RPMI7951 (cell line): ENCODE measurements at places on chromosomes 13 and 19. TPM values are rescaled to one million over a fixed set of nuclear protein-coding genes. Genes with fewer than 3 reads are reported as not detected.

DNA sequence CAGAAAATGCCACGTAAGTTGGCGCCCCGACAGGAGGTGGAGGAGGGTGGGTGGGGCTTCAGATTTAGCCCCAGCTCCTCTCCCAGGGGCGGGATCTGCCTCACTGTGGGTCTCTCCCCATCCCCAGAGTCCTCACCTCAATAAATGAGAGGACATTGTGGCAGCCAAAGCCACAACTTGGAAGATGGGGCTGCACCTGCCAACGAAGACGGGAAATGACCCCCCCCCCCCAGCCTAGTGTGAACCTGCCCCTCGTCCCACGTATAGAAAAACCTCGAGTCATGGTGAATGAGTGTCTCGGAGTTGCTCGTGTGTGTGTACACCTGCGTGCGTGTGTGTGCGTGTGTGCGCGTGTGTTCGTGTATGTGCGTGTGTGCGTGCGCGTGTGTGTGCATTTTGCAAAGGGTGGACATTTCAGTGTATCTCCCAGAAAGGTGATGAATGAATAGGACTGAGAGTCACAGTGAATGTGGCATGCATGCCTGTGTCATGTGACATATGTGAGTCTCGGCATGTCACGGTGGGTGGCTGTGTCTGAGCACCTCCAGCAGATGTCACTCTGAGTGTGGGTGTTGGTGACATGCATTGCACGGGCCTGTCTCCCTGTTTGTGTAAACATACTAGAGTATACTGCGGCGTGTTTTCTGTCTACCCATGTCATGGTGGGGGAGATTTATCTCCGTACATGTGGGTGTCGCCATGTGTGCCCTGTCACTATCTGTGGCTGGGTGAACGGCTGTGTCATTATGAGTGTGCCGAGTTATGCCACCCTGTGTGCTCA, 1.5 kb upstream of the TRAPPC5 start:
- DNase-seq, result peak; percentile 18

Gene KIR3DL1
- total RNA-seq, result not detected in 2 replicates

DNA sequence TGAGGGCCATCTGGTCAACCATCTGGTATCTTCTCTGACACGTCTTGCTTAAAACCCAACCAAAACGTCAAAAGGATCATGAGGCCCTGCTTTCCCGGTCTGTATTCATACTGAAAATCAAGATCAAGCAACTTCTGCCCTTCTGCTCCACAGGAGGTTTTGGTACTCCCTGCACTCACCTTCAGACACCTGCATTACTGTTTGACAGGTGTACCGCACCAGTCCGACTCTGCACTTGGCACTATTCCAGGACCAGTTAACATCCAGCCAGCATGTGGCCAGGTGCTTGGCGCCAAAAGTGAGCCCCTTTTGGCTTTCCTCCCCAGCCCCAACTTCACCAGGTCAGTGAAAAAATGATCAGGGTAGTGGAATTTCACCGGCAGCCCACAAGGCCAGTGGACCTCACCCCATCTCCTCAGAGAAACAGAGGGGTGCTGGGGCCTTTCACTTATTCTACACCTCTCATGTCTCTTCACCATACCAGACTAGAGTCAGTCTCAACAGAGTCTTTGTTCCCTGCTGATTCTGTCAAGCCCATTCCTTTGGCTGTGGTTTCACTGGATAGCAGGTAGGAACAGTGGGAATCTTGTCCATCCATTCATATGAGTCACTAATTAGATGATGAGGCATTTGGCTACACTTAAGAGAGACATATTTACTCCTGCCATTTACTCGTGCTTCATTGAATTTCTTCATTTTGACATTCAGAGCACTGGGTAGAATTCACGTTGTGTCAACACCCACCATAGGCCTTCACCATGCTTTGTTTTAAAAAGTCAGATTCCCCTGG, 85.3 kb downstream of the ZNF726 start:
- DNase-seq, result peak; percentile 31

Gene FFAR3
- not detected in 2 replicates for total RNA-seq

Gene CGB3
- total RNA-seq, result not detected in 2 replicates

Gene IQCN
- total RNA-seq, result 0.29 and 0.36 TPM in 2 replicates

- no peak for DNase-seq
Measured at GRCh38 chr19:44607917-44608316, 5.4 kb upstream of the IGSF23 start.

- no peak for DNase-seq
Measured at GRCh38 chr13:40597735-40598365, 68.6 kb downstream of the FOXO1 start.

- no peak for DNase-seq
Measured at GRCh38 chr13:82088781-82089180, 1747.9 kb upstream of the SPRY2 start.

GRCh38 chr13:111555268-111555808, 234.9 kb downstream of the TEX29 start:
- DNase-seq, result no peak

- no peak for DNase-seq
Measured at GRCh38 chr19:10566658-10567410, 1.0 kb upstream of the KRI1 start.

- DNase-seq, result no peak
Measured at GRCh38 chr19:34904664-34905527, 21.8 kb upstream of the ZNF30 start.

- DNase-seq, result peak; percentile 32
Measured at GRCh38 chr19:58261968-58262921, 16.5 kb upstream of the ZNF8 start.

DNA sequence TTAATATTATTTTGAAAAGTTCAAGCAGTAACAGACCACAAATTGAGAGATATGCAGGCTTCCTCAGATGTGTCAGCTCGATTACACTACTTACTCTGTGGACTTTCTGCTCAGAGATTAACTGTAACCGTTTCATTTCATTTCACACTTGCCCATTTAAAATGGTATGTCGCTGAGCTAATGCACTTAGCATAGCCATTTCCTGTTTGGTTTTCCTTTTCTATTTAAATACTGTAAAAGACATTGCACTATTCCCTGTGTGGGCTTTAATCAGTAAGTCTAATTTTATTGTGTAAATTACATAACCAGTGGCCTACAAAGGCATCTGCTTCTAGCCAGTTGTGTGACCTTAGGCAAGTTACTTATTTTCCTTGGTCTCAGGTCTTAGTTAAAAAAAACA, 237.6 kb downstream of the LACC1 start:
- peak; percentile 7 for DNase-seq

- DNase-seq, result no peak
Measured at GRCh38 chr19:8210421-8211101, 1.4 kb downstream of the CERS4 start.

Gene URAD
- not detected in 2 replicates for total RNA-seq

GRCh38 chr19:47768604-47769003, 9.9 kb upstream of the SELENOW start:
- DNase-seq, result no peak

DNA sequence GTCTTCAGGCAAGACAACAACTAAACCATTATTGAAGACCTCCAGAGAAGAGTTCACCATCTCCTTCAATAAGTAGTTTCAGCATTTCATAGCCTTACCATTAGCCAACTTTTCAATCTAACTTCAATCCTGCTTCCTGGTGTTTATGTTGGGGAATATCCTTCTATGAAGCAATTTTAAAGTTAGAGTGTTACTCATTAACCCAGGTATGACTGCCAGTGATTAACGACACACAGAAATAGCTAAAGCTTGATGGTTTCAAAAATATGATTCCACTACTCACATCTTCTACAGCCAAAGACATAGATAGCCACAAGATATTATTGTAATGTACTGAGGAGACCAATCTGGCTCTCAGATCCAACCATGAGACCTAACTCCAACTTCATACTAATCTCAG, 403.2 kb downstream of the EFNB2 start:
- no peak for DNase-seq

GRCh38 chr13:66887088-66887487, 343.0 kb downstream of the PCDH9 start:
- DNase-seq, result no peak

DNA sequence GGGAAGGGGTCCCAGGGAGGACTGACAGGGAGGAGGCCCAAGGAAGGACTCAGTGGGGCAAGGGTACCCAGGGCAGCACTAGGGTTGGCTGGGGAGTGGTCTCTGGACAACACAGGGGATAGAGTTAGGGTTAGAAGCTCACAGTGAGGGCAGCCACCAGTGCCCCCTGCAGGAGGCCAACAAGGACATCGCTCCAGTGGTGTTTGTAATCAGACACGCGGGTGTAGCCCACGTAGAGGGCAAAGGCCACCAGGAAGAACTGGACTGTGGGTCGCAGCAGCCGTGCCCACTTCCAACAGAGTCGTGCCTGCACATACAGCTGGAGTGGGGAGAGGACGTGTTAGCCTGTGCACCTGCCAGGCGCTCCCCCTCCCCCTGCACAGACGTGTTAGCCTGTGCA, 9.2 kb downstream of the PLPP2 start:
- no peak for DNase-seq

DNA sequence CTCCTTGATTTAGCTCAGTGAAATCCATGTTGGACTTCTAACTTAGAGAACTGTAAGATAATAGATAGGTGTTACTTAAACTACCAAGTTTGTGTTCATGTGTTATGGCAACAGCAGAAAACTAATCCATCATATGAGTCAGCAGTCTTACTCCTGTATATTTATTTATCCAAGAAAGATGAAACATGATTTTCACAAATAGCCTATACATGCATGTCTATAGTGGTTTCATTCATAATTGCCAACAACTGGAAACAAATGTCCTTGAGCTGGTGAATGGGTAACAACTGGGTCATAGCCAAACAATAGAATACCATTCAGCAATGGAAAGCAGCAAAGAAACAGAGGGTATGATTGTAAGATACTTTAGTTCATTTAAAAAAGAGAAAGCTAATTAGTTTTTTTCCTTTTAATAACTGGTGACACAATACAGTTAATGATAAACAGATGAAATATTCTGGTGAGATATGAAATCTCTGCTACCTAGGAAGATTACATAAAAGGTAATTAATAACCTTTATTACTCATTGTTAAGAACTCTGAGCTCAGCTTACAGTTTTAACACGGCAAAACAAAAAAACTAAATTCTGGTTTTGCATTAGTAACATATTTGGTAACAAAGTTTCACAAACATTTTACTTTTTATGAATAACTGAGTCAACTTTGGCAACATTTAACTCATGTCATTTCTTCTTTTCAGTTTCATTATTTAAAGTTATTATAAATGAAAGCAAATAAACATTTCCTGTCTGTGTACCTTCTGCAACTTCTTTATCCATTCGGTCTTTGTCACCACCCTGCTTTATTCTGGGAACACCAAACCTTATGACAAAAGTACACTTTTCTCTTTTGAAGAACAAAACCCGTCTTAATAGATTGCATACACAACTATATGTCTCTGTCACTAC, 181.3 kb downstream of the LIG4 start:
- DNase-seq, result no peak

DNA sequence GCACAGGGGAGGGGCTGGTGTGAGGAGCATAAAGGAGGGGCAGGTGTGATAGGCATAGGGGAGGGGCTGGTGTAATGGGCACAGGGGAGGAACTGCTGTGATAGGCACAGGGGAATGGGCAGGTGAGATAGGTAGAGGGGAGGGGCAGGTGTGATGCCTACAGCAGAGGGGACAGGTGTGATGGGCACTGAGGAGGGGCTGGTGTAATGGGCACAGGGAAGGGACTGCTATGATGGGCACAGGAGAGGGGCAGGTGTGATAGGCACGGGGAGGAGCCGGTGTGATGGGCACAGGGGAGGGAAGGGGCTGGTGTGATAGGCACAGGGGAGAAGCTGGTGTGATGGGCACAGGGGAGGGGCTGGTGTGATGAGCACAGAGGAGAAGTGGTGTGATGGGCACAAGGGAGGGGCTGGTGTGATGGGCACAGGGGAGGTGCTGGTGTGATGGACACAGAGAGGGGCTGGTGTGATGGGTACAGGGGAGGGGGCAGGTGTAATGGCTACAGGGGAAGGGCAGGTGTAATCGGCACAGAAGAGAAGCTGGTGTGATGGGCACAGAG, 39.5 kb upstream of the POP4 start:
- DNase-seq, result no peak

DNA sequence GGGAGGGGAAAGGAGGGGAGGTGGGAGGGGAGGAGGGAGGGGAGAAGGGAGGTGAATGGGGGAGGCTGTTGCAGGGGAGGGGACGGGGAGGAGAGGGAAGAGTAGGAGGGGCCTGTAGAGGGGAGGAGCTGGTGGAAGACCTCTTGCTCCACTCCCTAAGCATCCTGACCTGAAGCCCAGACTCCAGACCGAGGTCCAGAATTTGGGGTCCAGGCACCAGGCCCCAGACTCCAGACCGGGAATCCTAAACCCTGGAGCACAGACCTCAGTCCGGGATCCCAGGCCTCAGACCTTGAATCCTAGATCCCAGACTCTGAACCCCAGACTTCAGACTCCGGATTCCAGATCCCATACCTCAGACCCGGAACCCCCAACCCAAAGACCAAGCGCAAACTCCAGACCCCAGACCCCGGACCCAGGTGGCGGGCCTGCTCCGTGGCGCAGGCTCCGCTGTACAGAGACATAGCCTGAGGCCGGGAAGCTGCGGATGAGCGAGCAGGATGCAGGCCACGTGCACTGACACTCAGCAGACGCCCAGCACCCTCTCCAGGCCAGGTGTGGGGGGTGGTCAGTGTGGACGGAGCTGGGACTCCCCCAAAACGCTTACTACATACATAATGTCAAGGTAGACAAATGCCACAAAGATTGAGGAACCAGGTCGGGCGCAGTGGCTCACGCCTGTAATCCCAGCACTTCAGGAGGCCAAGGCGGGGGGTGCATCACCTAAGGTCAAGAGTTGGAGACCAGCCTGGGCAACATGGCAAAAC, 710 bp upstream of the BTBD2 start:
- peak; percentile 90 for DNase-seq

DNA sequence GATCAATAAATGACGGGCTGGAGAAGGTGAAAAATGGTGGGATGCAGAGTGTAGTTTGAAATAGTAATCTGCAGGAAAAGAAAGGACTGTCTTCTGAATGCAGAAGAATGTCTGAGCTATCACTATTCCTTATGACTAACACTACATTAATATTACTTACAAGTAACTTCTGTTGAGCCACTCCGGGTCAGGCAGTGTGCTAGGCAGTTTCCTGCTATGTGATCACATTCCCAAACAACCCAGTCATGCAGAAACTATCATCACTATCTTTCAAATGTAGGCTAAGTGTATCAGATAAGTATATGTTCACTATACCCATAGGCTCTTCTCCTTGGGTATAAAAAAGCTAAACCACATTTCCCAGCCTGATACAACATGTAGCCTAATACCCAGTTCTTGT, 6.6 kb downstream of the ZNF599 start:
- DNase-seq, result no peak

DNA sequence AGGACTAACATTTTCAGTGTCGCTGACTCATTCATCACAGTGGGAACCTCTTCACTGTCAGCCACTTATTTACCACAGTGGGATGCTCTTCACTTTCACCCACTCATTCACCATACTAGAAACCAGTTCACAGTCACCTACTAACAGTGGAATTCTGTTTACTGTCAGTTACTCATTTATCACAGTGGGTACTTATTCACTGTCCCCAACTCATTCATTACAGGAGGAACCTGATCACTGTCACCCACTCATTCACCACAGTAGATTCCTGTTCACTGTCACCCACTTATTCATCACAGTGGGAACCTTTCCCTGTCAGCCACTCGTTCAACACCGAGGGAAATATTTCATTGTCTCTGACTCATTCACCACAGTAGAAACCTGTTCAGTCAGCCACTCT, 10.1 kb upstream of the ZNF85 start:
- DNase-seq, result no peak
